HT1080 (cell line): ENCODE measurements at places on chromosomes 7 and 10. TPM values are rescaled to one million over a fixed set of nuclear protein-coding genes. Genes with fewer than 3 reads are reported as not detected.

The CHST15 gene
- total RNA-seq = 10.9 and 19.2 TPM in 2 replicates

DNA sequence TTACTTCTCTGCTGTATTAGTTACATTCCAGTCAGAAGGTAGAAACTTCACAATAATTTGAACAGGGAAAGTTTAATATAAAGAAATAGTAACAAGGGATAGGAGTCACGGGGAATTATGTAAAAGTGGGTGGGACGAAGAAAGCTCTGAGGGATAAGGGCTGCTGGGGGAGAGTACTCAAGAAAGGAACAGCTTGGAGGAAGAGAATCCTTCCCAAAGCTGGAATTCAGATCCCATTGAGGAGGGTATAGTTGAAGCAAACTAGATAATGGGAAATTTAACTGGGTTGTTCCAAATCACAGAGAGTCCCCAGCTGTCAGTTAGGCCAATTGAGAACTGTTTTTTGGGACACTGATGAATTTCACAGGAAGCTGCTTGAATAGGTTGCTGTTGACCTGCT is 53.2 kb upstream of the MACC1 start:
- DNase-seq = no peak

- DNase-seq = peak; percentile 48
These were observed 55.2 kb upstream of the GSDME start for GRCh38 chr7:24812305-24812945.

The CTAGE8 gene
- not detected in 2 replicates for total RNA-seq

GRCh38 chr7:72313906-72314305 is 98.2 kb downstream of the CALN1 start:
- DNase-seq = no peak

DNA sequence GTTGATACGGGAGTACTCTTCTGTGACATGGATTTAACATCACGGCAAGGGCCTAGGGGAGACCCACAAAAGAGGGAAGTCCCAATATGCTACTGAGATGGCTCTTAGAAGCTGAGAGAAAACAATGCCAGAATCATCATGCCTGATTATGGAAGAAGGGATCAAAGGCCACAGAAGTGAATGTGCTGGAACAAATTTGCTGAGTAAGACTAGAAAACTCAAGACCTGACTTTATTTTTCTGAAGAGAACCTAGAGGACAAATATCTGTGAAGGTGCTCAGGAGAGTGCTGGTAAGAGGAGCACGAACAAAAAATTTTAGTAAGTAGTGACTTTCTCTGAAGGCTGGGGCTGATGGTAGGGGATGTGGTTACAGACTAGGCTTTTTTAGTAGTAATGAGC is 277.0 kb downstream of the ZEB1 start:
- DNase-seq = no peak

The IDI2 gene
- total RNA-seq = not detected in 2 replicates

DNA sequence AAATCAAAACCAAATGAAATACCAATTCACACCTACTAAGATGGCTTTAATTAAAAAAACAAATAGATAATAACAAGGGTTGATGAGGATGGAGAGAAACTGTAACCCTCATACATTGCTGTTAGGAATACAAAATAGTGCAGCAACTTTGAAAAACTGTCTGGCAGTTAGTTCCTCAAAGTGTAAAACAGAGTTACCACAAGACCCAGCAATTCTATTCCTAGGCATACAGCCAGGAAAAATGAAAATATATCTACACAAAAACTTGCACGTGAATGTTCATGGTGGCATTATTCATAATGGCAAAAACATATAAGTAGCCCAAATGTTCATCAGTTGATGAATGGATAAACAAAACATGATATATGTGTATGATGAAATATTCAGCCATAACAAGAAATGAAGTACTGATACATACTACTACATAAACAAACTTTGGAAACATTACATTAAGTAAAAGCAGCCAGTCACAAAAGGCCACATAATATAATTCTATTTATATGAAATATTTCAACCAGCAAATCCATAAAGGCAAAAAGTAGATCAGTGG is 83.5 kb downstream of the BRAF start:
- DNase-seq = no peak

The AFAP1L2 gene
- 1.2 and 1.8 TPM in 2 replicates for total RNA-seq

- DNase-seq = peak; percentile 3
These were observed 124.5 kb downstream of the AHR start for GRCh38 chr7:17422966-17423365.
